Kasumi-1 (cell line): ENCODE measurements at places on chromosomes 12 and 14.

DNA sequence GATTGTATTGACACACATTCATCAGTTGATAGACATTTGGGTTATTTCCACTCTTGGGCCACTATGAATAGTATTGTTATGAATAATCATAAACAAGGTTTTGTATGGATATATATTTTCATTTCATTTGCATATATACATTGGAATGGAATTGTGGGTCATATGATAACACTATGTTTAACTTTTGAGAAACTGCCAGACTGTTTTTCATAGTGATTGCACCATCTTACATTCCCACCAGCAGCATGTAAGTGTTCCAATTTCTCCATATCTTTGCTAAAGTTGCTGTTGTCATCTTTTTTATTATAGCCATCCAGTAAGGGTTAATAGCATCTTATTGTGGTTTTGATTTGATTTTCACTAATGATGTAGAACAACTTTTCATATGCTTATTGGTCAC is 198.5 kb upstream of the PPFIA2 start:
- no peak for DNase-seq

DNA sequence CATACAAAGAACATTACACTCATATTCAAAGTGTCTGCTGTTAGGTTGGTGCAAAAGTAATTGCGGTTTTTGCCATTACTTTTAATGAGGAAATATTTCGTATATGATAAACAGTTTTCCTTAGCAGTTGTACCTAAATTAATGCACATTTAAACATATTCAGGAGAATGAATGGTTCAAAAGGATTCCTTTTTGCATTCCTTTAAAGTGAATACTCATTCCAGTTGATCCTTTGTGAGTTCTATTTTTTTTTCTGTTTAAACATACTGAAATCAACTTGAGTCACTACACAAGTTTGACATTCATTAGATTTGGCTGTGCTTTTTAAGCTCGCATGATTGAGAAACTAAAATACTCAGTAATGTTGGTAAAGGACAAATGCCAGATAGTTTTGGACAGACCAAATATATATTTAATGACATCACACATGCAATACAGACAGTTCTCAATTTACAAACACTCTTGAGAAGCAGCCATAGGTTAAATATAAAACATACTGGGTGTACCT is 13.8 kb upstream of the SLC38A2 start:
- DNase-seq = no peak

GRCh38 chr12:53558631-53559030 is 51.3 kb upstream of the NPFF start:
- no peak for DNase-seq

- no peak for DNase-seq
Measured at GRCh38 chr14:24408764-24409163, 10.0 kb downstream of the NYNRIN start.

DNA sequence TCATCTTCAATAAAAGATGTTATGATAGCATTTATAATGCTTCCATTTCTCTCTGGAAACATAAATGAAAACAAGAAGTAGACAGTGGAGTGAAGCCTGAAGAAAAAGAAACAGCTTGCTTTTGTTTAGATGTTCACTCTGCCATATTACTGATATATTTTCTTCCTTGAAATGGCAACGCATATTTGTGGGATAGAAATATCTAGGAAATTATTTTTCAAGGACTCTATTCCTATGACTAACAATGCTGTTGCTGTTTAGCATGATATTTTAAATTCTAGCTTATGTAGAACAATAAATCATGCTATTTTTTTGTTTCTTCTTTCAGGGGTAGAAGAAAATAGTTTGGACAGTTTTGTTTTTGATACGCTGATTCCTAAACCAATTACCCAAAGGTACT is 359.0 kb downstream of the NAV3 start:
- no peak for DNase-seq

DNA sequence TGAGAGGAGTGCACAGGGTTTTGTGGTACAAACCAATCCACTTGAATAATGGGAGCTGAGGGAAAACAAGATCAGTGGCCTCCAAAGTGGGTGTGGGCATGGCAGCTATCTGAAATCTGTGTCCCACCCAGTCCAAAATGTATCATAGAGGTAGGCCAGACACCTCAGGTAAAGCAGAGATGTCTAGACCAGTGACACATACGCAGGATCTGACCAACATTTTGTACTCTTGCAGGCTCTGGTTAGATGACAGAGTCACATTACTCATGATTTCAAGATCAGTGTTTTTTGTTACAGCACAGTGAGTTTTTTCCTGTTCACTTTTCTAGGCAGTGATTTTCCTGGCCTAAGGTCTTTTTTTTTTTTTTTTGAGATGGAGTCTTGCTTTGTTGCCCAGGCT is 211.8 kb downstream of the PCNX1 start:
- DNase-seq = no peak

DNA sequence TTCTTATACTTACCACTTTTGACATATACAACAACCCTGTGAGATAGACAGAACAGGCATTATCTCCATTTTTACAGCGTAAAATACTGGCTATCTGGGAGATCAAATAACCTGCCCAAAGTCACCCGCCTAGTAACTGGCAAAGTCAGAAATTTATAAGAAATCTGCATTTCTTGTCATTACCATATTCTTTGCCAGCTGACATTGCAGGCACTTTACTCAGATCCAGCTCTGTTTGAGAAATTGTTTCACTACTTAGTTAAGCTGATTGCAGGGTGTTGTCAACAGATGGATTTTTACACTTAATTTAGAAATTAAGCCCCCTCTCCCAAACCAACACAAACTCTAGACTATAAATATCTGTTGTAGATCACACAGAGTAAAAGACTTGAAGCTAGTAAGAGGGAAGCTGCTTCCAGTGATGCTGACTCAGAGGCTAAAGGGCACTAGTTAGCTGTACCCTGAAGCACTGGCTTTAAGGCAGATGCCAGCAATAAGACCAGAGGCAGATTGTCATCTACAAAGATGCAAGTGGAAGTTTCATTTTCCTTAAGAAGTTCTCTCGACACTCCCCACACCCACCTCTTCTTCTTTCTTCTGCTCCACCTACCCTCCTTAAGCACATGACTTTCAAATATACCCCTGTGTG is 153.1 kb downstream of the ANO6 start:
- DNase-seq = no peak

GRCh38 chr14:53412819-53413675 is 259.9 kb upstream of the DDHD1 start:
- peak; percentile 40 for DNase-seq

DNA sequence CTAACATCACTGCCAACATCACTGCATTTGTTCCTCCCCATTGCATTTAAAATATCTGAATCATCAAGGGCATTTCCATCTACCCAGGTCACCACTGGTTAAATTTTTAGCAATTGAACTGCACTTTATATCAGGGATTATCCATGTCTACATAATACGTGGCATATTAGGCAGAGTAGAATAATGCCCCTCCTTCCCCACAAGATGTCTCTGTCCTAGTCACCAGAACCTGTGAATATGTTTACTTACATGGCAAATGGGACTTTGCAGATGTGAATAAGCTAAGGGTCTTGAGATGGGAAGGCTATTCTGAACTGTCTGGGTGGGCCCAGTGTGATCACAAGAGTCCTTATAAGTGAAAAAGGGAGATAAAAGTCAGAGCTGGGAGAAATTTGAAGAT is 181.7 kb upstream of the ARID2 start:
- DNase-seq = peak; percentile 54

- DNase-seq = no peak
Measured at GRCh38 chr12:88247241-88247643, 105.1 kb downstream of the TMTC3 start.

- no peak for DNase-seq
Measured at GRCh38 chr12:29781705-29782266, 2.0 kb downstream of the TMTC1 start.

GRCh38 chr14:101824339-101824727 is 62.8 kb downstream of the PPP2R5C start:
- peak; percentile 33 for DNase-seq

GRCh38 chr14:39016733-39017095 is 86.3 kb downstream of the SEC23A start:
- DNase-seq = no peak

DNA sequence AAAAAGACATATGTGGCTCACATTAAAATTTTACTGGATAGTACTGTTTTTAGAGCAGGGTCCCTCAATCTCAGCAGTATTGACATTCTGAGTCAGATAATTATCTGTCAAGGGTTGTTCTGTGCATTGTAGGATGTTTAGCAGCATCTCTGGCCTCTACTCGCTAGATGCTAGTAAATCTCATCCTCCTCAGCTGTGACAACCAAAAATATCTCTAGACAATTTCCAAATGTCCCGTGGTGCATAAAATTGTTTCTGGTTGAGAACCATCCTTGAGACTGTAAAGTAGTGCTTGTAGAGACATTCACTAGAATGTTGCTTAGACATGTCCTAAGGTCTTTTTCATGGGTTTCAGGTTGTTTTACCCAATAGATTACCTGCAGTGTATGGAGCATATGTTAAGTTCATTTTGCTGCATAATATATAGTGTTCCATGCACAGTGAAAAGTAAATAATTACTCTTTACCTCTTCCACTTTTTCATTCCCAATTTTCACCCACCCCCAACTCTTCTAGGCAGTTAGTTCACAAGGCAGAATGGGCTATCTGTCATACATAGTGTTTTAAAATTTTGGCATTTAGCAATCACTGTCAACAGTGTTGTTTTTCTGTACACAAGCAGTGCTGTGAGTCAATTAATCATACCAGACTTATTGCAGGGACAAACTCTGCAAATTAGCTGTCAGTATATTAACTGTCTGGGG is 200.2 kb upstream of the SLC38A2 start:
- DNase-seq = no peak

DNA sequence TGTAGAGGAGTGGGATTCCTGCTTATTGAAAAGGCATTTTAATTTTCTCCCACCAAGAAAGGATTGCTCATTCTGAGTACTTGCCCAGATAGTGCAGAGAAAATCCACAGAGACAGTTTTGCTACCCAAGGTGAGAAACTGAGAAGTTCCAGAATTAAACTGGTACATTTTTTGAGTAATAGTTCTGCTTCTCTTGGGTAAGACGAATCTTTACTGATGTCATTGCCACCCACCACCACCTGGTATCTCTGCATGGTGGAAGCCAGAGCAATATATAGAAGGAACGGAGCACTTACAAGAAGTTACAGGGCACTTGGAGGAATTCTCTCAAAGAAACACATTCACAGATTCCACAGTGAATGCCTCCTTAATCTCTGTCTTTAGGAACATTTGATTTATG is 20.7 kb upstream of the FRMD6 start:
- no peak for DNase-seq

DNA sequence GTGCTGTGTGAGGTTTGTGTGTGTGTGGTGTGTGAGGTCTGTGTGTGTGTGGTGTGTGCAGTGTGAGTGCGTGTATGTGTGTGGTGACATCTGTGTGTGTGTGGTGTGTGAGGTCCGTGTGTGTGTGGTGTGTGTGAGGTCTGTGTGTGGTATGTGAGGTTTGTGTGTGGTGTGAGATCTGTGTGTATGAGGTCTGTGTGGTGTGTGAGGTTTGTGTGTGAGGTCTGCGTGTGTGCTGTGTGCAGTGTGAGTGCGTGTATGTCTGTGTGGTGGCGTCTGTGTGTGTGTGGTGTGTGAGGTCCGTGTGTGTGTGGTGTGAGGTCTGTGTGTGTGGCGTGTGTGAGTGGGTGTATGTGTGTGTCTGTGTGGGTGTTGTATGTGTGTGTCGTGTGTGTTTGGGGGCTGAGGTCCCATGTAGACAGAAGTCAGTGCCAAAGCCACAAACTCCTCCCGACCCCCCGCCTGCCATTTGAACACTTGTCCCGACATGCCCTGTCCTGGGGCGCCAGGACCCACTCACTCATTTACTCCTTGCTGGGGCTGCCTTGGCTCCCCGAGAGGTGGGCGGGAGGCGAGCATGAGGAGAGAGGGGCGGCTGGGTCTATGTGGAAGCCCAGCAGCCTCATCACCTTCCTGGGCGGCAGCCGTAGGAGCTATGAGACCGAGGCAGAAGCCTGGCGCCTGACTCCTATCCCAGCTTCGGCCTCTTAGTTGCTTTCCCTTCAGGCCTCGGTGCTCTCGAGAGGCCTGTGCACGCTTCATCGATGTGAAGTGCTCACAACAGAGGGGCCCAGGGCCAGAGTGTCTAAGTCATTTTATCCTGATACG is 20.5 kb downstream of the RILPL1 start:
- no peak for DNase-seq

GRCh38 chr14:84670796-84671195 is 859.1 kb upstream of the FLRT2 start:
- no peak for DNase-seq

DNA sequence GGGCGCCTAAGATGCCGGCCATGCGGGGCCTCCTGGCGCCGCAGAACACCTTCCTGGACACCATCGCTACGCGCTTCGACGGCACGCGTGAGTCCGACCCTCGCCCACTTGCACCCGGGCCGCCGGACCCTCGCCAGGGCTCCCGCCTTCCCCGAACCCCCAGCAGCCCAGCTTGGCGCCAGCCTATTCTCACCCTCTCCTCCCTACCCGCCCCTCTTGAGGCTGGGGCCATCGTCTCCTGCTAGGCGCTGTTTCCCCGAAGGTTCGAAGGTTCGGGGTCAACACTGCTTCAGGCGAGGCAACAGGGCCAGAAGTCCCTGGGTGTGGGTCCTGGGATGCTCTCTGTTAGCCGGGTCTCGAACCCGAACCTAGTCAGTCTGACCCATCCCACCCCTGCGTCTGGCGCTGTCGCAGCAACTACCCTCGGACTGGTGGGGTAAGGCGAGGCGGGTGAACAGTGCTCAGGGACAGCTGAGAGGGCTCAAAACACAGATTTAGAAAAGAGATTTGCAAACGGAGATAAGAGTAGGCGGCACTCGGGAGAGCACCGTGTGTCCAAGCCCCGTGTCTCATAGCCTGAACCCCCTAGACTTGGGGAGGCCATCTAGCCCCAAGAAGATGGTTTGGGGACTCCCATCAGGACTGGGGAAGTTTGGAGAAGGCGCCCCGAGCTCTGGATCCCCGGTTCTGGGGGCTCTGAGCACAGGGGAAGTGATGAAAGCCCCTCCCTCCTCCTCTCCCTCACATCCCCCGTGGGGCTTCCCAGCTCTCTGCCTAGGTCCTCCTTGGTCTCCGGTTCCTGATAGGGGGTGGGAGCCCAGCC is 787 bp downstream of the KCNH3 start:
- DNase-seq = no peak
